HTR-8/SVneo (cell line): ENCODE measurements at places on chromosomes 2 and 18.

GRCh38 chr2:46393865-46394264 is 85.5 kb upstream of the TMEM247 start:
- DNase-seq: no peak

- no peak for DNase-seq
Measured at GRCh38 chr2:8244639-8245038, 437.2 kb upstream of the ID2 start.

DNA sequence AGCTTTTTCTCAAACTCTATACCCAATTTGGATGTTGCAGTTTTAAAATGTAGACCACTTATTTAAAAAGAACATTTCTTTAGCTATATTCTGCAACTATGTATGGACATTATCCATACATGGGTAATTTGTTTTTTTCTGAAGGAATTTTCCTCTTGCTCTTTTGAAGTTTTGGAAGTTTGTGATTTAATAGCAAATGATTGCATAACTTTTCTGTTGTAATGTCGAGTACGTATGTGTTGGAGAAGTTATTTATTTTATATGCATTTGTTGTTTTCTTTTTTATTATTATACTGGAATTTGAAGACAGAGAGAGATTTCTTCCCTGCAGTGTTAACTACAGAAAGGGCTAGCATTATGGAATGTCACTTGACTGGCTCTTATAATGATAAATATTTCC is 207.7 kb upstream of the FANCL start:
- DNase-seq: no peak

- DNase-seq: no peak
Measured at GRCh38 chr18:48405978-48406377, 3.2 kb downstream of the ZBTB7C start.

DNA sequence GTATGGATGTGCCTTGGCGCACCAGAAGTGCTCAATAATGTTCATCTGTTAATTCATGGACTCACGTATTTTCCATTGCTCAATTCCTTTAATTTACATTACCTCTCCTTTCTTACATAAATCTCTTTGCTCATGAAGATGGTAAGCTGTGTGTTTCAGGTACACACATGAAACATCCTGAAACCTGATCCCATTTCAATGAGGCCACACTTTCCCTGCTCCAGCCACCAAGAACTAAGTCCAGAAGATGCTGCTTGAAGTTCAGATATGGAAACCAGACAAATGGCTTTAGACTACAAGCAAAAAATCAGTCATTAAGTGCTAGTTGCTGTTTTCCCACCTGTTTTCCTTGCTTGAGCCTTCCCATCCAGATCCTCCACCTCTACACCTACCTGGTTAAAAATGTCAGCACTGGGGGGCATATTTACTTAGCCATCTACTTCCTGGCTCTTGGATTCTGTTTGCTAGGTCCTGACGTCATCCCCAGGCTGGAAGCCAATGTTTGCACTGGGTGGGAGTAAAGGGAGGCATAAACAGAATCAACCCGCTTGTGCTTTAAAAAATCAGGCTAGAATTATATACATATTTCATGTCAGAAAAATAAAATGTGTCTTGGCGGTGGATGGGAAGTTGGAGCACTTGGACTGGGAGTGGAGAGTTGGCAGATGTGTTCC is 309.7 kb downstream of the OSR1 start:
- no peak for DNase-seq

GRCh38 chr2:26875065-26875634 is 27.2 kb downstream of the DPYSL5 start:
- no peak for DNase-seq

- DNase-seq: no peak
Measured at GRCh38 chr2:181129364-181130056, 149.1 kb downstream of the UBE2E3 start.

DNA sequence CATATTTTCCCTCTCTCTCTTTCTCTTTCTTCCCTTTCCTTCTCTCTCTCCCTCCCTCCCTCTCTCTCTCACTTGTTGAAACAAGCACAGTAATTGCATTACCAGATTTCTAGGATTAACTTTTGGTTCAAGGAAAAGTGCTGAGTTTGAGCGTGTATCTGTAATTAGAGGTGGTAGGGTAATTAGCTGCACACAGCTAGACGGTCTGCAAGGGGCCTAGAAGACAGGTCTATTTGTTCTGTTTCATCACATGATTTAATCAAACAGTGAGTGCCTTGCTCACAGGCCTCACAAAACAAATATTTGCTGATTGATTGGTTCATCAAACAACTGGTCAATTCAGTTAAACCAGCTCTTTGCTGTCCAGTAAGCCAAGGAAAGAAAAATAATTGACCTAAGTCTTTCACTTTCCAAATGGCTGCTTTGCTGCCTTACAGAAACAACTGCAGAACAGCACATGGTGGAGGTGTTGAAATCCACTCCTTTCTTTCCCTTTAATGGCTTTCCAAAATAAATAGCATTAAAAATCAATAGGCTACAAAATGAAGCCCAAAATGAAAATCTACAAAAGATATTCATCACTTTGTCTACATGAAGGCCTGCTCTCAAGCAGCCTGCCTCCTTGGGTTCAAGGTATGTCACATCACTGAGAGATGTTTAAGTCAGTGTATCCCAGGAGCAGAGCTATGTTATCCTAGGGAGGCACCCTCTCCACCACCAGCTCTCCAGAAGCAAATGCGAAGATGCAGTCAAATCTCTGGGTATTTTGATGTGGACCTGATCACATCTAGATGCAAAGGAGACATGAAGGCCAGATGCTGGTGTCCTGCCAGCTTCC is 264.4 kb upstream of the SIX2 start:
- no peak for DNase-seq

DNA sequence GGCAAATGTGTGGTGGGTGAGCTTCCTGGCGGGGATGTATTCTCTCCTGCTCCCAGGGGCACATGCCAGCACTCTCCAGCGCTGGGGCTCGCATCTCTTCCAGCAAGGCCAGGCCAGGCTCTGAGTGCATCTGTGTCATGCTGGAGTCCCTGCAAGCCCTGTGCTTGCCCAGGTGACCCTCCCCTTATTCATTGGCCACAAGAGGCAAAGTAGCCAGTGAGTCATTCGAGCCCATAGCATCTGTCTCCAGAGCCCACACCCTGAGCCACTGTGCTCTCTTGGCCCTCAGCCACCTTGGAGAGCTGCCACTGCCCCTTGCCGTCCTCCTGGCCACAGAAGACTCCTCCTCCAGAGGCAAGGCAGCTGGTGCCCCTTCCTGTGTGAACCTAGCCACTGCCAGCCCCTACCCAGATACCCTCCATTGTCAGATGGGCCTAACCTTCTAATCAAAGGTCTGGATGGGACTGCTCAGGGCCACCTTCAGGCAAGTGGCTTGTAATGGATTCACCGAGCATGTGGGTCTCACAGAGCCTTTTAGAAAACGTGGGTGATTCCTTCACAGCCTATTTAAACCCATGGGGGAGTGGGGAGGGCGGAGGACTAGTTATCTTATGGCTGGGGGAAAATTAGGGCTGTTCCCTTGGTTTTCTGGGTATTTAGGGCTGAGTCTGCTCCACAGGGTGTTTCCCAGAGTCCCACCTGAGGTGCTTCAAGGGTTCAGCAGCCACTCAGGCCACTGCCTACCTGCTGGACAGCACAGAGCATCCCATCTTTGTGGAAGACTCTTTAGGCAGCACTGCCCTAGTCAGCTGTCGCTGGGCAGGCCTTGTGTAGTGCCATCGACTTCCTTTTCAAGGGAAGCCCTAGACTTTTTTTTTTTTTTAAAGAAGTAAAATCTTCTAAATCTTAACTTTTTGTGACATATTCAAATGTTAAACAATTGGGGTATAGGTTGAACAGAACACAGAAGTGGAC is 137.4 kb downstream of the ACOXL start:
- peak; percentile 42 for DNase-seq

DNA sequence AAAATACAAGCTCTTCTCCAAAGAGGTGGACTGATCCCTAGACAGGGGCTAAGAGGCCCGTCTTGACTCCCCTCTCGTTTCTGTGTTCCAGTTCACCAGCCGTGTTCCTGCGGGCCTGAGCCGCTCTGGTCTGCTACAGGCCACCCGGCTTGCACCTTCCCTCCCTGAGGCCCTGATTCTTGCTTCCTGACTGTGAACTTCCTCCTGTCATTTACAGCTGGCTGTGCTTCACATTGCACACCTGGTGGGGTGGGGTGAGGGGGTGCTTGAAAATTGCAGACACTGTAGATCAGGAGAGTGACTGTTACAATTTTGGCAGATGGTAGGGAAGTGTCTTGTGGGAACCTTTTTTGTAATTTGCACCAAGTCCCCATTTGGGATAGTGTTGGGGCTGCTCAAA is 64.4 kb downstream of the TSN start:
- DNase-seq: no peak

DNA sequence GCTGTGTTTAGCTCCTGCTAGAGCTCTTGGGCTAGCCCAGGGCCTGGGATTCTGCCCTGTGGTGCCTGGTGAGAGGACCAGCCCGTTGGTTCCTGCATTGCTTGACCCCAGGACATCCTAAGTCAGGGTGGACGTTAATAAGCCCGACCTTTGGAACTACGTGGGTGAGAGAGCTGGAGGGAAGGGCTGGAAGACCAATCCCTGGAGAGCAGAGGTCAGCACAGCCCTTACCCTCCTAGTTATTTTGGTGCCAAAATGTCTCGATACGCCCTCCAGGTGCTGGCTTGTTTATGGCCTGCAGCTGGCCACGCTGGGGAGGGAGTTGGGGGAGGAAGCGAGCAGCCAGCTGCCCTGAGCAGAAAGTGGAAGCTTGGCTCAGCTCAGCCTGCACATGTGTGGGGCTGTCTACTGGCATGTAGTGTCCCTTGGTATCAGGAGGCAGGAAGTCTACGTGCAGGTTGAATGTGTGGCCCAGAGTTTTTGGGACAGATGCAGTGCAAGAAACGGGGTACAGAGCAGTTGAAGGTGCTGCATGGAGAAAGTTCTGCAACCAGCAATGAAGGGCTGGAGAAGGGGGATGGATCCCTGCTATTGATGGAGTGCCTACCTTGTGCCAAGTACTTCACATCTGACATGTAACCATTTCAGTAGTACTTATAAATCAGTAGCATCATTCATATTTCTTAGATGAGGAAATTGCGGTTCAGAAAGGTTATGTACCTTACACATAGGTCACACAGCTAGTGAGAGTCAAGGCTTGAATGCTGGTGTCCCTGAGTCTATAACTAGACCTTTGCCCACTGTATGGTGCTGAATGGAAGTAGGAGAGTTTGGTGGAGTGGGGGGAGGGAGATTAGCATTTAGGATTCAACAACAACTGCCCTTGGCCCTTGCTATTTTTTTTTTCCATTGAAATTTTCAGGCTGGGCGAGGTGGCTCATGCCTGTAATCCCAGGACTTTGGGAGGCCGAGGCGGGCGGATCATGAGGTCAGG is 5.0 kb upstream of the DGKD start:
- DNase-seq: no peak

- DNase-seq: no peak
Measured at GRCh38 chr2:47386551-47386950, 16.4 kb upstream of the MSH2 start.
